ENCODE measurements at places on chromosomes 16 and 17. TPM values are rescaled to one million over a fixed set of nuclear protein-coding genes. Genes with fewer than 3 reads are reported as not detected.

The COX6A2 gene
- not detected for total RNA-seq

The SLC52A1 gene
- not detected for total RNA-seq

The TMC8 gene
- total RNA-seq: 0.41 TPM

The SLC12A3 gene
- total RNA-seq: not detected

The RNF135 gene
- total RNA-seq: 1.2 TPM

The TEKT5 gene
- 1.6 TPM for total RNA-seq

The ADORA2B gene
- 4.1 TPM for total RNA-seq

The CENPN gene
- total RNA-seq: 4.5 TPM

The NGFR gene
- total RNA-seq: 3.3 TPM

The PLA2G10 gene
- total RNA-seq: not detected

The KCNH6 gene
- total RNA-seq: not detected

The NPIPA8 gene
- 4.9 TPM for total RNA-seq

The RASL10B gene
- total RNA-seq: 6.9 TPM

The MT2A gene
- 1.6 TPM for total RNA-seq

The CCL3 gene
- total RNA-seq: 2.0 TPM

The KIF22 gene
- 37.1 TPM for total RNA-seq

The KRTAP3-1 gene
- not detected for total RNA-seq

The MPV17L gene
- total RNA-seq: 13.9 TPM

The ACSM2A gene
- total RNA-seq: not detected

The ATP2C2 gene
- total RNA-seq: 6.1 TPM

The ZFPM1 gene
- 1.2 TPM for total RNA-seq

The HOXB7 gene
- total RNA-seq: not detected

The RNFT1 gene
- total RNA-seq: 15.5 TPM

The GPS2 gene
- total RNA-seq: 35.5 TPM

The OR4D1 gene
- total RNA-seq: under 0.01 TPM

The GJC1 gene
- total RNA-seq: 76.2 TPM

The KLHL10 gene
- total RNA-seq: under 0.01 TPM

The NXN gene
- 18.3 TPM for total RNA-seq

The MVD gene
- 66.0 TPM for total RNA-seq

The ZSCAN10 gene
- not detected for total RNA-seq

The FAM20A gene
- total RNA-seq: 2.4 TPM

The REXO5 gene
- 7.7 TPM for total RNA-seq

The SPATA32 gene
- total RNA-seq: not detected

The TP53TG3D gene
- total RNA-seq: 1.2 TPM

The FASN gene
- 92.1 TPM for total RNA-seq

The TSPOAP1 gene
- total RNA-seq: 31.0 TPM

The CBX2 gene
- total RNA-seq: 6.1 TPM

The LLGL1 gene
- 30.2 TPM for total RNA-seq

The CACNG5 gene
- total RNA-seq: 2.9 TPM

The TNS4 gene
- not detected for total RNA-seq

The TRAF4 gene
- total RNA-seq: 60.3 TPM

The ZNF624 gene
- 34.6 TPM for total RNA-seq

The KRT13 gene
- total RNA-seq: not detected

The FTO gene
- 97.8 TPM for total RNA-seq

The HCRT gene
- 0.41 TPM for total RNA-seq

The SBK1 gene
- 13.9 TPM for total RNA-seq

The TTLL6 gene
- total RNA-seq: not detected

The CLEC18A gene
- total RNA-seq: 0.82 TPM

The TVP23A gene
- total RNA-seq: 17.5 TPM

The DHRS7C gene
- total RNA-seq: not detected
